GM12892 (cell line): ENCODE measurements at places on chromosomes 7 and 10.

DNA sequence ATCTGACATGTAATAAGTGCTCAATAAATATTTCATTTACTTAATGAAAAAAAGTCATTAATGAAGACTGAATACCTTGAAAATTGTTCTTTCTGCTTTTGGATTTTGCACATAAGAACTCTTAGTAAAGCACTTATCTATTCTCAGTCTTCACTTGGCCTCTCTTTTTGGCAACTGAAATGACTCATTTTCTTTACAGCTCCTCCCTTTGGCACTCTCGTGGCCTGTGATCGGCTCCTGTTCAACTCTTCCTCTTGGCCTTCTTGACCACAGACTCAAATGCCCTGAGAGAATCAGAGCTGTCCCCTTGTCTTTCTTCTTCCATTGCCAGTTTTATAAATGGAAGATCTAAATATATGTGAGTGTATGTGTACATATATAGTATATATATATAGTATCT lies 54.2 kb downstream of the FOXP2 start:
- no peak for DNase-seq

- no peak for DNase-seq
Measured at GRCh38 chr10:34816501-34817002, 1.5 kb upstream of the PARD3 start.

DNA sequence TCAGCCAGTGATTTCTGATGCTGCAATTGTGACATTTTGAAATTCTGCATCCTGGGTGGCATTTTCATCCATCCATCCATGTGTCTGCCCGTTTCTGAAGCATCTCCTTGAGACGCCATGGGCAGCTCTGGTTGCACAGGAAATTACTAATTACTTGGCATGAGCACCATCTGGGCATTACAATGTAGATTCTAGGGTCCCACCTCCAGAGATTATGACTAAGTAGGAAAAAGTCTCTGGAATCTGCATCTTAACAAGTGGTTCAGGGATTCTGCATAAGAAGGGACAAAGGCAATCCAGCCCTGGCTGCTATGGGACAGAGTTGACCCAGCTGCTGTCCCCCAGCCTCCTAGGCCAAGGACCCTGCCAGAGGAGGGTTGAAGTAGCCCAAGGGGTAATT lies 65.3 kb downstream of the CUZD1 start:
- no peak for DNase-seq

GRCh38 chr7:108127461-108127860 lies 2.7 kb downstream of the LAMB4 start:
- DNase-seq, result no peak

GRCh38 chr7:71193099-71193810 lies 61.3 kb downstream of the GALNT17 start:
- no peak for DNase-seq

- DNase-seq, result no peak
Measured at GRCh38 chr10:1492641-1493040, 244.7 kb downstream of the ADARB2 start.

- DNase-seq, result no peak
Measured at GRCh38 chr7:55081472-55082227, 62.8 kb downstream of the EGFR start.

DNA sequence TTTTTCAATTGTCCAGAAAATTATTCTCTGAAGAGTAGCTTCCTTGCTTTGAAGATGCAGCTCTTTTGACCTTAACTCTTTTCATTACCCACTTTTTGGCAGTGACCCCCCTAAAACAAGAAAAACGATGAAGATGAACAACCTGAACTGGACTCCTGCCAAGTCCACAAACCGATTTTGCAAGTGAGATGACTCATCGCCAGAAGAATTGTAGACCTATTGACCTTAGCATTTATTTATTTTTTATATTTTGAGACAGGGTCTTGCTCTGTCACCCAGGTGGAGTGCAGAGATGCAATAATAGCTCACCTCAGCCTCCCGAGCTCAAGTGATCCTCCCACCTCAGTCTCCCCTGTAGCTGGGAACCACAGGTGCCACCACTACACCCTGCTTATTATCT lies 859.2 kb downstream of the GATA3 start:
- no peak for DNase-seq

DNA sequence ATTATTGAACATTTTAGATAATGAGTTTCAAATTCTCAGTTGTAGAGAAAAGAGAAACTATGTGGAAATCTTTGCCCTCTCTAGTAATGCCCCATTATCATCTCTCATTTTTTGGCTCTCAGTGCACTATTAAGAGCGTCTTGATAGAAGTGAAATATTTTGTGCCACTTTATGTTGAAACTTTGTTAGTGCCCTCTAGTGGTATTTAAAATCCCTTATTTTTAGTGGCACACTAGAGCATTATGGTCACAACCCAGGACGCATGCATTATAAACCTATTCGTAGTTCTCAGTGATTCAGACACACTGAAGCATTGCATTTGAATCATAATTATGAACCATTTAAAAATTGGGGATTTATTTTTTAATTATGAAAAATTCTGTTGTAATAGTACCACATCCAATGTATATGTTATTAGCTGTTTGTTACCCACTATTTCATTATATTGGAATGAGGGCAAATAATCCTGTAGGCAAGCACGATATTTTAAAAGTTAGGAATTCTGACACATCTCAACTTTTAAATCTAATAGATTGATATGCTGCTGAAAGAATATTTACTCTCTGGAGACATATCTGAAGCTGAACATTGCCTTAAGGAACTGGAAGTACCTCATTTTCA lies 21.9 kb downstream of the PDCD4 start:
- no peak for DNase-seq

DNA sequence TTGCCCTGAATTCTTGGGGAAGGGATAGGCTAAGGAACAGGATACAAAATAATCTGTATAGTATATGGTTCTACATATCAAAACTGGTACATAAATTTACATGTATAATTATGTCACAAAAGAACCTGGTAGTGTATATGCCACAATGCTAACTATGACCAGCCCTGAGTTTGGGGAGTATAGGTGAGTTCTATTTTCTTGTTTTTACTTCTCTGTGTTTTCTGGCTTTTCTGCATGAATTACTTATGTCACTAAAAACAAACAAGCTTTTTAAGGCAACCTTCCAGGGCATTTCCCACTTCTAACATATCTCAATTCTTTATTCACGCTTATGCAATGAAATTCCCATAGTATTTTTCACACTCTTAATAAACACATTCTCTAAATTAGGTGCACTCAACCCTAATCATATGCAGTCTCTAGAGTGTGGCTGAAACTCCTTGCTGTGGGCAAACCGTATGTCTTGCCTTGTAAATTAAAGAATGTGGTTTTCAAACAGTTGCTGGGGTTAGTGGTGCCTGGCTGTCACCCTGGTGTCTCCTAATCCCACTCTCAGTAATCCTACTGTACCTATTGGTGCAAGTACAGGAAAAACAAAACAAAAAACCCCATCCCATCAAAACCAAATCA lies 14.0 kb upstream of the INSIG1 start:
- no peak for DNase-seq

GRCh38 chr7:32191305-32191704 lies 121.1 kb upstream of the PDE1C start:
- DNase-seq, result no peak

- DNase-seq, result no peak
Measured at GRCh38 chr10:46554166-46554781, 2.2 kb downstream of the GPRIN2 start.

DNA sequence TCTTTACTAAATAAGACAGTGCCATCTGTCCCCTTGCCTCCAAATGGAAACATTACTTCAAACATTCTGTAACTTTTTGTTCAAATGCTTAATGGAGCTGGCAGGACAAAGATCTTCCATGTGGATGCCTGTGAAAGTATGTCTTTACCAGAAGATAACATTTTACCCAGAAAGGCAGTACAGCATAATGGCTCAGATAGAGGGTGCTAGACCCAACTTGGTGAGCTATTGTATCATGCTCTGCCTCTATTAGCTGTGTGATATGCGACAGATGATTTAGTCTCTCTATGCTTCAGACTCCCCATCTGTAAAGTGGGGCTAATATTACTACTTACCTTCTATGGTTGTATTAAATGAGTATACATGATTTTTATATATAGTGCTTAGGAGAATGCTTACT lies 8.8 kb upstream of the SMKR1 start:
- DNase-seq, result no peak

DNA sequence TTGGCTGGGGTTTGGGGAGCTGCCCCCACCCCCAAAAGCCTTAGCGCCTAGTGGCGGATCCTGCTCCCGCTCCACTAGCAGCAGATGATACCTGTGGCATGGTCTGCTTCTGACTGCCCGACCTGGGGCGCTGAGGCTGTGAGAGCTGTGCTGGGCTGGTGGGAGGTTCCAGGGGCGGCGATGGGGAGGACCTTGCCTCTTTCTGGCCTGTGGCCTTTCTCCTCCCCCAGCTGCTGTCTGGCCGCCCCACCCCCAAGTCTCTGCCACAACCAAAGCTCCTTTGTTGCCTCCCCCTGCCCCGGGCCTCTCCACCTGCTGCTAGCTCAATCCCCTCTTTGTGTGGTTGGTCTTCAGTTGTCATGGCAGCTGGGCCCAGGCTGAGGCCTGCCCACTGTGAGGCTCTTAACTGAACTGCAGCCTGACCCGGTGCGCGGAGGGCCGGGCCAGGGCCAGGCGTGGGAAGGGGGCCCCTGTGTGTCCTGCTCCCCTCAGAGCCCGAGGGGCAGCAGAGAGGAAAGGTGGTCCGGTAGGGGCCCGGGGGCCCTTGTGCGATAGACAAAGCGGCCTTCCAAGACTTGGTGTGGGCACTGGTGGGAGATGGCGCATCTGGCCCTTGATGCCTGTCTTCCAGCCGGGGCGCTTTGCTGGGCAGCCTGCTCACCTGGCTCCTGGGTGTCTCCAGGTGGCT lies 4.7 kb downstream of the ZNF775 start:
- no peak for DNase-seq

GRCh38 chr10:33303988-33304387 lies 30.5 kb downstream of the NRP1 start:
- no peak for DNase-seq

DNA sequence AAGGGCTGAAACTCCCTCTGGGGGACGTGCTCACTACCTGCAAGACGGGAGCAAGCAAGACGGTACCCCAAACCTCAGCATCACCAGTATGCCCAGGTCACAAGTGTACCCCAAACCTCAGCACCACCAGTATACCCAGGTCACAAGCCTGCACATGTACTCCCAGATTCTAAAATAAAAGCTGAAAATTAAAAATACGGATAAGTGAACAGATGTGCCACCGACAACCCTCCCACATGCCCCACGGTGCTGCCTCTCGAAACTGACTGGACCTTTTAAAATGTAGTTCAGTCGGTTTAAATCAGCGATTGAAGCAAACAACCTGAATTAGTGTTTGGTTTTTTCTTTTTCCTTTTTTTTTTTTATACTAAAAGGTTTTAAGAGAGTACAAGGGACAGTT lies 566.5 kb downstream of the DNAJB6 start:
- no peak for DNase-seq

GRCh38 chr10:6327961-6328698 lies 125.4 kb downstream of the PFKFB3 start:
- no peak for DNase-seq

DNA sequence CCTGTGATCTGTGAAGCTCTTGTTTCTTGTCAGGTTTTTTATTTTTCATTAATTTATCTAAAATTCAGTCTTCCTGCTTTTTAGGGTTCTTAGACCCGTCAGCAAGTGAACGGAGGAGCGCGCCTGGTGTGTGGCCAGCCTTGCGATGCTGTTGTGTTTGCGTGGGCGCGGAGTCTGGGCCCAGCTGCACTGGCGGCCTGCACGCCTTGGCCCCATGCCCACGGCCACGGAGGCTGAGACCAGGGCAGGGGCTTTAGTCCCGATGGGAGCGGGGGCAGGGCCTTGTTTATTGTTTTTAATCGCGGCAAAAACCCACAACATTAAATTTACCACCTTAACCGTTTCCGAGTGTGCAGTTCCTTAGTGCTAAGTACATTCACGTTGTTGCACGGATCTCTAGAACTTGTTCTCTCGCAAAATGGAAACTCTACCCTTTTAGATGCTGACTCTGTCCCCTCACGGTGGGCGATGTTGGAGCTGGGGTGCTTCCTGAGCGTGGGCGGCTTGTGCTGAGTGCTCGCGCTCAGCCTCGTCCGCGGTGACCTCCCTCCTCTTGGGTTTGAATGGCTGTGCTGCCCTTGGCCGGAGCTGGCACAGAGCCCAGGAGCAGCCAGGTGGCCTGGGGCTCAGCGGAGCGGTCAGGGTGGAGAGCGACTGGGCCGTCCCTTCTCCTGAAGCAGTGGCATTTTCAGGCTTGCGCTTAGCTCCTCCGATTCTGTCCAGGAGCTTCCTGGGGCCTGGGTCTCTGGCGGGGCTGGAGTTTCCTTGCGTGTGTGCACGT lies 69.1 kb downstream of the INPP5A start:
- no peak for DNase-seq

GRCh38 chr10:130244928-130245495 lies 108.8 kb downstream of the GLRX3 start:
- DNase-seq, result no peak

GRCh38 chr10:29851241-29851640 lies 208.1 kb downstream of the JCAD start:
- DNase-seq, result no peak

DNA sequence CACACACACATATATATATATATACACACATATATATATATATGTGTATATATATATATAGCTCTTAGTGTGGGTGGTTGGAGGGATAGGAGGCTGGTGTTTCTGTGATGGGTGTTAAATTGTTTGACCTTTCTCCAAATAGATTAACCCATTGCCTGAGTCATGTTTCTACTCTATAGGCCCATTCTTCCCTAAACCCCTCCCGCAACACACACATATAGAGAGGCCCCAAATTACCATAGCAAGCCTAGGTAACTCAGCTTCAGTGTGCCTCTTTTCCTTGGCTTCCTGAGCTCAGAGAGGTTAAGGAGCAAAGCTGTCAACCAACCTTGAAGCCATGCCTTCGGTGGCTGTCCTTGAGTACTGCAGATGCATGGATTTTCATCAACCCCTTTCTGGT lies 98.7 kb upstream of the ADO start:
- no peak for DNase-seq

DNA sequence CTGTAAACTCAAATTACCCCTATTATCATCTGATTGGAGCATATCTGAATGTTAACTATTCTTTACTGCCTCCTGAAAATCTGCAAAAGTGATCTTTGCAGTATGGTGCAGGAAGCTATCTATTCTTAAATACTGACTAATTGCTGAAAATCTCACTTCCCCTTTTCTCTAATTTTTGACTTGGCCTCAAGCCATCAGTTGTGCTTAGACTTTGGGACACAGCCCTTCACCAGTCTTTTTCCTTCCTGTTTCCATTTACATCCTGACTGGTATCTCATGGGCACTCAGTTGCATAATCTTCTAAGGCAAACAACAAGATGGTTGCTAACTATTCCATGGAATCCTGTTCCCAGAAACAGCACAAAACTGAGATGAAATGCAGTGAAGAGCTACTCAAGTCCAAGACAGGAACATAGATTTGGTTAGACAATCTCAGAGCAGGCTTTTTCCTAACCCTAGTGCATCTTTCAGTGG lies 228.5 kb downstream of the SORCS1 start:
- no peak for DNase-seq

GRCh38 chr10:113604572-113604971 lies 51.7 kb downstream of the HABP2 start:
- no peak for DNase-seq

- no peak for DNase-seq
Measured at GRCh38 chr10:120392245-120392644, 64.8 kb upstream of the PLPP4 start.
